NCI-H2107 (cell line): ENCODE measurements at places on chromosomes 7 and 10.

GRCh38 chr7:105387508-105388355 is 989 bp downstream of the SRPK2 start:
- peak; percentile 54 for DNase-seq

DNA sequence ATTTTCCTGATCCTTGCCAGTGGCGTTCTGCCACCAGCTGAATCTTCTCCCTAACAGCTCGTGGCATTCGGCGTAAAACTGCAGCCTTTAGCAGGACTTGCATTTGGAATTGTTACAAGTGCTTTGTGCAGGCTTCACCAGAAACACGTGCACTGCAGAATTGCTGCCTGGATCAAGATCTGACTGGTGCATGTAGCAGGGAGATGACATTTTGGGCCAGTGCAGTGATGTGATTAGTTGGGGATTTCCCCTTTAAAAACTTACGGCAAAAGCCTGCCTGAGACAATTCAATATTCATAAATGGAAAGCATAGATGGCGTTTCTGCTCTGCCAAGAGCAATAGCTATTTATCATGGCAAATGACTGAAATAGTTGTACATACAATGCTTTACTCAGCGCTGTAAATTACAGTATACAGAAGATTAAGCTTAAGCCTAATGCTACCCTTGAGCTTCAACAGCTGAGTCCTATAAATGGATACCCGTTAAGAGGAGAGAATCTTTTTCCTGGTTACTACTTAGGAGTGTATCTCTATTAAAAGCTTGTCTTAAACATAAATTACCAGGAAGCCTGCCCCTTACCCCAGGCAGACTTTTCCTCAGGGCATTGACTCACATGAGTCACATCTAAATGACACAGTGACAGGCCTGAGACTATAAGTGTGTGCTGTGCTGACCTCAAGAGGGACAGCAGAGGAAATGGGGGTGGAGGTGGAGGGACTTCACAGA is 106.3 kb downstream of the ATXN7L1 start:
- no peak for DNase-seq

GRCh38 chr7:66974986-66975590 is 20.3 kb downstream of the SBDS start:
- no peak for DNase-seq

DNA sequence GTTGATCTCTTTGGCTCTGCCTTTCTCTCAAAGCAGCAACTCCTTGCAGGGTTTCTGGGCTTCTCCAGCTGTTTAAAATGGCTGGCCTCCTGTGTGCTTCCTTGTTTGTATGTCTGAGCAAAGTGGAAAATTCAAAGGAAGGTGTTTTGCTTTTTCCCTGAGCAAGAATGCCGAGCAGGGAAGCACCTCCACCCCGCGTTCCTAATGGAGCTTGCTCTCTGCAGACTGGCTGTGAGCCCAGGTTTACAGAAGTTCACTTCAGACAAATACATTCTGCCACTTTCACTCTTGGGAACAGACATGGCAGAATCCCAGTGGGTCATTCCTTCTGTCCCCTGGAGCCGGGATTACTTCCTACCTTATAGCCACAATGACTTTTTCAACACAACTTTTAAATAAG is 181.8 kb upstream of the AGK start:
- no peak for DNase-seq

- no peak for DNase-seq
Observed at GRCh38 chr10:59586407-59586891, 123.2 kb downstream of the SLC16A9 start.

DNA sequence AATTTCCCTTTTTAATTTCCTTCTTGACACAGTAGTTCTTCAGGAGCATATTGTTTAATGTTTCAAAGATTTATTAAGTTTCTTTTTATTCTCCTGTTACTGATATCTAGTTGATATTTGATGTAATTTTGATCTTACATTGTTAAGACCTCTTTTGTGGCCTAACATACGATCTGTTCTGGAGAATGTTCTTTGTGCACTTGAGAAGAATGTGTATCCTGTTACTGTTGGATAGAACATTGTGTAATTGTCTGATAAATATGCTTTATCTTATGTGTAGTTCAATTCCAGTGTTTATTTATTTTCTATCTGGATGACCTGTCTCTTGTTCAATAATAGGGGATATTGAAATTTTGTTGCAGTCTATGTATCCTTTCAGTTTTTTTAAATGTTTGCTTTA is 106.7 kb downstream of the ITGB1 start:
- no peak for DNase-seq

GRCh38 chr10:73218431-73219191 is 28.4 kb downstream of the DNAJC9 start:
- DNase-seq, result no peak

- DNase-seq, result no peak
Observed at GRCh38 chr10:110434489-110435096, 63.1 kb upstream of the DUSP5 start.

DNA sequence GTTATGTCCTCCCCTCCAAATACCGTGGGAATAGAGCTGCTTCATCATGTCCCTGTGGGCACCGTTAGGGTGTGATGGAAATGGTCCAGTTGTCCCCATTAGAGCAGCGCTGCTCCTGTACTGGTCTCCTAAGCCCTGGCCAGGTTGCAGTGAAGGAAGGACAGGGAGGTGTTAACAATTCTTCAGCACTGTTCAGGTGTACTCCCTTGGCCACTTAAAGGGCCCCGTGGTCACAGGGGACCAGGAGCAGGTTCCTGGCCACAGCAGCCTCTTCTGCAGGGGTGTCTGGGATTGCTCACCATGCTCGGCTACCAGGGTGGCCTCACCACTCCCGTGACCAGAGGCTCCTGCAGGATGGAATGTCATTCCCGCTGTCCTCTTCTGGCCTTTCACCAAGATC is 65.8 kb downstream of the MINDY4 start:
- DNase-seq, result no peak

- no peak for DNase-seq
Observed at GRCh38 chr7:55309040-55309991, 55.8 kb upstream of the LANCL2 start.
